NCI-H146 (cell line): ENCODE measurements at places on chromosomes 11 and 22.

DNA sequence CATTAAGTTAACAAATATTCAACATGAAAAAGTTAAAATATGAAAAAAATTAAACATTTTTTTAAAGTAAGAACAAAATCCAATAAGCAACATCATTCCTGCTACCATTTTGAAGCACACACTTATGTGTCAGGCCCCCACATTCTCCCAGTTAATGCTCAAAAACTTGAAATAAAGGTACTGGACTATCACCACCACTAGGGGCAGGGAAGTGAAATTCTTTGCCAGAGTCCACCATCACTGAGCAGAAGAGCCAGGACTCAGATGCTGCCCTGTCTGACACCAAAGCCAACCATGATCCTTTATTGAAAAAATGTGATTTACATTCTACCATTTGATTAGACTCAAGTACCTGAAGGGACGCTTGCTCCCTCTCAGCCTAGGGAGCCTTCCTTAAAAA lies 39.1 kb downstream of the PITPNB start:
- DNase-seq, result peak; percentile 2

- no peak for DNase-seq
Observed at GRCh38 chr22:26079009-26079408, 90.3 kb upstream of the SEZ6L start.

DNA sequence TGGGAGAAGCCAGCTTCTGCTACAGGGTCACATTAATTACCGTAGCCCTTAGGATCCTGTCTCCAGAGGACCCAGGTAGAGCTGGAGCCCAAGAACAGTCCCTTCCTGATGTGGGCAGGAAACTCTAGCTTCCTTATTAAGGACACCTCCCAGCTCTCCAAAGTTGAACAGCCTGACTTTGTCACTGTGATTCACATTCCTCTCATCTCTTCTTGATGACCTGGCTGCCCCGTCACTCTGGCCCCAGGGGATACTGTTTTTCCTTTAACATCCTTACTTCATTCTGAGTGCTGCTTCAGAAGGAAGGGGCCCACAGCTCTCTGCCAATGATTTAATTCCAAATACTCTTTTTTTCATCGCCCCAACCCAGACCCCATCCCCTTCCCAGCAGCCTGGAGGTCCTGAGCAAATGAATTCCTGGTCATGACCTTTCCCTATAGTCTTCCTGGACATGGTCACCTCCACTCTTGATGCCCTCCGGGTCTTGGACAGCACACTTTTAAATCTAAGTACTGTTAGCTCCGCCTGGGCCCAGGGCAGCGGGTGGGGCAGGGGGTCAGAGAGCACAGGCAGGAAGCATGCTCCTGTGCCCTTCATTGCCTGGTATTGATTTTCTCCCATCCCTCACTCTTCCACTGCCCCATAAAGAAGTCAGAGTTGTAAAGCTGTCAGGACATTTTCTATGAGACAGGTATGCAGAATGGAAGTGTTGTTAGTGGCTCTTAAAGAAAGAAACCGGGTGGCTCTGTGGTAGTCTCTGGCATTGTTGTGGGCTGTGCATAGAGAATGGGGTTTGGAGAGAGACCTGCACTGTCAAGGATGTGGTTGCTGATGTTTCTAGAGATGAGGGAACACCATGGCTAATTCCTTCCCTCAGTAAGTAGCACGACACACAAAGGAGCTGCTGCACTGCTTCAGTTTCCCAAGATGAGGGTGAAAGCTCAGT lies 22.3 kb upstream of the SPON1 start:
- DNase-seq, result no peak

DNA sequence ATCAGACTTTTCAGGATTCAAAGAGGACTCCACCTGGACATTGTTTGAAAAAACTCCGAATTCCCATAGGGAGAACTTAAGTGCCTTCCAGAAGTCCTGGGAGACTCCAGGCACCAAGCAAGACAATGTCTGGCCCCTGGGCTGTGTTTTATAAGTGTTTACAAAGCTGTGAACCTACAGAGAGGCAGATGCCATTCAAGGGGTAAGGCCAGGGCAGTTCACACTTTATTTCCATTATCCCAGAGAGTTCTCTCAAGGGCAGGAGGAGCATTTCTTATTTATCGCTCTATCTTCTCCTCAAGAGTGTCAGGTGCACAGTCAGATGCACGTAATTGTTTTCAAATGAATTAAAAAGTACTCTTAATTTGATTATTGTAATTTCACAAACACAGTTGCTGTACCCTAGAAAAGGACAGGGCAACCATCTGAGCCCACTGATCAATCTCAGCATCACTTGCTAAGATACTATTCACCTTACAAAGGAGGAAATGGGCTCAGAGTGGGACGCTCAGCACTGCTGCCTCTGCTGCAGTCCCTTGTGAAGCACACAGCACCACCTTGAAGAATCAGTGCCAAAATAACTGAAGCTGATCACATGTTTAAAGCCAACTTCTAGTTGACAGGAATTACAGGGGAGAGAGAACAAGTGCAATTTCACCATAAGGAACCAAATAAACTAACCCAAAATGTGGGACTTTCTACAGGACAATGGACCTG lies 35.0 kb downstream of the RASSF10 start:
- no peak for DNase-seq

DNA sequence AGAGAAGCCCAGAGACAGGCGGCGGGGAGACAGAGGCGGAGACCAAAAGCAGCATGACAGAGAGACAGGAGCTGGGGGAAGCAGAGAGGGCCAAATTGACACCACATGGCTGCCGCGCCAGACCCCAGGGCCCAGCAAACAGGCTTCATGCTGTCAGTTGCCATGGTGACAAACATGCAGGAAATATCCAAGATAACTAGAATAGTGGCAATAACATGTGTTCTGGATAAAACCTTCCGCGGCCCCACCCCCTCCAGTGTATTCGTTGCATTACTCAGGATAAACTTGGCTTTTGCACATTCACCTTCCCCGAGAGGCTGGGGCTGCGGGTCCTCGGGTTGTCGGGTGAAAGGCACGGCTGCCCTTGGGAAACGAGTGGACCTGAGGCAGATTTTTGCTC lies 49.9 kb upstream of the CDON start:
- DNase-seq, result no peak

DNA sequence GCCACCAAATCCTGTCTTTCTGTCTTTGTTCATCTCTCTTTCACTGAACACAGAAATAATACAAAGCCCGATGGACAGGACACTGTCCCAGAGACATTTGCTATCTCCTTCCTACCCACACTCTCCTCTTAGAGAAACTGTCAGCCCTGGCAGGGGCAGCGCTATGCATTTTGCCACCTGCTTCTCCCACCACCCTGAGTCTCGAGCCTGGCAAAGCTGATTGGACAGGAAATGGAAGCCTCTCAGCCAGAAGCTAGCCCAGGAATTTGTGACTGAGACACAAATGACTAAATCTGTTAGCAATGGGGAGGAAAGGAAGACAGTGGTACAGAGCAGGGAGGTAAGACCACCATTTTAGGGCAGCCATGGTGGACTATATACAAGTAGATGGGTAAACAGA lies 14.9 kb upstream of the GALNT18 start:
- DNase-seq, result no peak
